ENCODE measurements at places on chromosomes 7 and 10.

- DNase-seq = no peak
These were observed 119.0 kb downstream of the PTPN20 start for GRCh38 chr10:47030191-47030703.

GRCh38 chr7:141557360-141557759, 6.2 kb downstream of the AGK start:
- DNase-seq = no peak

DNA sequence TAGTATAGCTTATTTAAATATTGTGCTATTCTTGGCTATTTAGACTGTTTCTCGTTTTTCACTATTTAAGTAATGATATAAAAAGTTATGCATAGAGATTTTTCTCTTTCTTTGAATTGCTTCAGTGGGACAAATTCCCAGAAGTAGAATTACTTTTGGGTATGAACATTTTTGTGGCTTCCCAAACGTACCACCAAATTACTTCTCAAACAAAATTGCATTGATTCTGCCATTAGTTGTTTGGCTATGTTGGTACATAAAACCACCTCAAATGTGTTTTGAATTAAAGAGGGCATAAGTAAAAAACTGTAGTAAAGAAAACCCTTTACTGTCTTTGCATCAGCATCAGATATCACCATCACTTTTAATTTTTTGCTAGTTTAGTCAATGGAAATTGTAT, 31.0 kb downstream of the AKR1B1 start:
- no peak for DNase-seq

DNA sequence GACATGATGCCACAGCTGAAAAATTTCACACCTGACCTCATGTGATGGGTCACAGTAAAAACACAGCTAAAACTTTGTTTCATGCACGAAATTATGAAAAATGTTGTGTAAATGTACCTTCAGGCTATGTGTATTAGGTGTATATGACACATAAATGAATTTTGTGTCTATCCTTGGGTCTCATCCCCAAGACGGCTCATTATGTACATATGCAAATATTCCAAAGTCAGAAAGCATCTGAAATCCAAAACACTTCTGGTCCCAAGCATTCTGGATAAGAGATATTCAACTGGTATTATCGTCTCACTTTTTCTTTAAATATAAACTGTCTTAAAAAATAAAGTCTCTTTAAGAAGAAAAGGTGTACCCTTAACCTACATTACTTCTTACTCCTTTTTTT, 145.4 kb downstream of the ATXN7L1 start:
- no peak for DNase-seq

GRCh38 chr10:48923748-48924147, 15.9 kb downstream of the LRRC18 start:
- DNase-seq = no peak

- DNase-seq = no peak
These were observed 21.3 kb downstream of the CALML3 start for GRCh38 chr10:5545778-5546710.

GRCh38 chr7:145696071-145696470, 420.5 kb upstream of the CNTNAP2 start:
- DNase-seq = no peak

DNA sequence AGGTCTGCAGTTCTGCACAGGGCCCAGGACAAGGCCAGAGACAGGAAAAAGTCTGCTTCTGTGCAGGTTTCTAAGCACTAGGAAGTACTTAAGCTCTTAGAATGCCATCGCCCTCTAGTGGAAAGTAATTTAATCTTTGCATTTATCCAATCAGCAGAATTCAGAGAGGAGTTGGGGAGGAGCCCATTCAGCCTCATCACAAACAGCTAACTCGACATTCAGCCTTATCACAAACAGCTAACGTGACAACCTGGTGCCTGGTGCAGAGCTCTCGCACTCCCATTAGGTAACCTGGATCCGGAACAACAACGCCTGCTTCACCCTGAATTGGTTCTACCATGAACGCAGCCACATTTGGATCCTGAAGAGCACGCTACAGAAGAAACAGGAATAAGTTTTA, 15.2 kb downstream of the OAT start:
- peak; percentile 65 for DNase-seq

- DNase-seq = no peak
These were observed 456.2 kb downstream of the REEP3 start for GRCh38 chr10:63977329-63977923.

DNA sequence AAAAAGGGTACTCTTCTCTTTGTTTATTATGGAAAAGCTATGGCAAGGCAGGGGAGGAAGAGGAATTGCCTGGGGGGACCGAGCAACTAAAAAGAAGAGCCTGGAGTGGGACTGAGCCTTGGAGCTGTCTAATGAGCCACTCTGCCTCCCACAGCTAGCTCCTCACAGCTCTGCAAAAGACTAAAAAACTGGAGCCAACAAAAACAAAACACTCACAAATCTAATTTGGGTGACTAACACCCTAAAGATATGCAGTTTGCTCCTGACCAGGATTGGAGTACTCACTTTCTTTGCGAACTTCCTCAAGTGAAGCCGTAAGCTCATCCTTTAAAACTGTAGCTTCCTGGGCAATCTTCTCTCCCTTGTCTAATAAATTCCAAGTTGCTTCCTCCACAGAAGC, 89.4 kb downstream of the CTNNA3 start:
- no peak for DNase-seq

DNA sequence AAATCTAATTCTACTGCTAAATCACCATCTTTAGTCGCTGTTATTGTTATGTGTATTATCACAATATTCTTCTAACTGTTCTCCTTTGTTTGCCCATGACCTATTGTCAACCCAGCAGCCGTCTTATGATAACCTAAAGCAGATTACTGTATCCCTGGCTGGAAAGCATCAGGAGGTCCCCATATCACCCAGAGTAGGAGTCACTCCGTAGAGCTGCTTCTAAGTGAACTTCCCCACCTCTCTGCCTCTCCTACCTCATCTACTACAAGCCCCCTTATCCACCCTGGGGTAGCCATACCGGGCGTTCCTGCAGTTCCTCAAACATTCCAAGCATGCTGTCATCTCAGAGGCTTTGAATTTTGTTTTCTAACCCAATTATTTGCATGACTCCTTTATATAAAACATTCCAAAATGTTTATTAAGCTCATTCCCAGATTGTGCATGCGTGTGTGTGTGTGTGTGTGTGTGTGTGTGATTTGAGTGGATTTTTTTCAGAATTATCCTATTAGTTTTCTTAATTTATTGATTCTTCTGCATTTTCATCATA, 39.7 kb downstream of the POU6F2 start:
- no peak for DNase-seq

DNA sequence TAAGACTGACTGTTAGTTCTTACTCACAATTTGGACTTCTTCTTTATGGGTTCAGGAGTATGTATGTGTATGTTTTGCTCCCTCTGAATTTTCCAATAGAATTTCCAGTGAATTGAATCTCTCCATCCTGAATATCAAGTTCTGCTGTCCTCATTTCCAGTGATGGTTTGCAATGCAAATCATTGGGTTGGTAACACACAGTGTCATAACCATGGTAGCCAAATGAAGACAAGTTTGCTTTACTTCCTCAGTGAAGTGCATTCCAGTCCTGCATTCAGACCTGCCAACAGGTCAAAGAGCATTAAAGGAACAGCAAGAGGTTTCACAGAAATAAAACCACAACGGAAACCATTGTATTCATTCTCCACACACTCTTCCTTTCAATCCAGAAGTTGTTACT, 15.2 kb downstream of the ITPRID1 start:
- no peak for DNase-seq

GRCh38 chr7:157278791-157279724, 57.7 kb upstream of the DNAJB6 start:
- DNase-seq = no peak

DNA sequence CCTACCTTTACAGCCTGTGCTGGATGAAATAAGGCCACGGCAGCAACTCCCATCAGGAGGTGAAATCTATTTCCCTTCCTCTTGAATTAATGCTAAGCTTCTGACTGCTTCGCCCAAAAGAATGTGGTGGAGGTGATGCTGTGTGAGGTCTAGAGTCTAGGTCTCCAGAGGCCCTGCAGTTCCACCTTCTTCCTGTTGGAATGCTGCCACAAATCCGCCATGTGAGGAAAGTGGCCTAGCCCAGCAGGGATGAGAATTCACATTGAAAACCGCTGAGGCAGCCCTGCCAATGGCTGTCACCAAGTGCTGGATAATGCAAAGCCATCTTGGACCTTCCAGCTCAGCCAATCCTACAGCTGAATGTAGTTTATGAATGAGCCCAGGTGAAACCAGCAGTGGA, 28.0 kb downstream of the RHOBTB1 start:
- no peak for DNase-seq

- no peak for DNase-seq
These were observed 248.8 kb upstream of the PTN start for GRCh38 chr7:137592232-137592896.

DNA sequence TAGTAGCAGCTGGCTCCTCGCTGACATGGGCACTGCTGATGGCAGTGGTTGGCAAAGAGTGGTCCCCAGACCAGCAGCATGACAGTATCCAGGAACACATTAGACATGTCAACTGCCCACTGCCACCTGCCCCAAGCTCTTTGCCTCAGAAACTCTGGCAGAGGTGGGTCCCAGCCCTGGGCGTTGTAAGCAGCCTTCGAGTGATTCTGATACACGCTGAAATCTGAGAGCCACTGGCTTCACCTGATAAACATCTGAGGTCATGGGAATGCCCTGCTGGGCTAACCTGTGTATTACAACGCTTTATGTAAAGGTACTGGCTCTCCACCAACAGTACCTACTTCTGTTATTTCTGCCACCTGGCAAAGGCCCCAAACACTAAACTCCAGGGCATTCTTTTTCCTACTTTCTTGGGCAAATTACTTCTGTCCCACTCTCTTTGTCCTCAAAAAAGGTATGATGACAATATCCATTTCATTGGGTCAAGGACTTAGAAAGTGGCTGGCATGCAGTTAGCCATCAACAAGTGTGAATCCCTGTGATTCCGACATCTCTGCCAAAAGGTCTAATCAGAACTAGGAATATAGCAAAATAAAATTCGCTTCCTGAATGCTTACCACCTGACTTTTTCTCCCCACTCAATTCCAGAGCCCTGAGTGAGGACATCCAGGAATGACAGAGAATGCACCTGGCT, 9.2 kb downstream of the SGMS1 start:
- DNase-seq = no peak

DNA sequence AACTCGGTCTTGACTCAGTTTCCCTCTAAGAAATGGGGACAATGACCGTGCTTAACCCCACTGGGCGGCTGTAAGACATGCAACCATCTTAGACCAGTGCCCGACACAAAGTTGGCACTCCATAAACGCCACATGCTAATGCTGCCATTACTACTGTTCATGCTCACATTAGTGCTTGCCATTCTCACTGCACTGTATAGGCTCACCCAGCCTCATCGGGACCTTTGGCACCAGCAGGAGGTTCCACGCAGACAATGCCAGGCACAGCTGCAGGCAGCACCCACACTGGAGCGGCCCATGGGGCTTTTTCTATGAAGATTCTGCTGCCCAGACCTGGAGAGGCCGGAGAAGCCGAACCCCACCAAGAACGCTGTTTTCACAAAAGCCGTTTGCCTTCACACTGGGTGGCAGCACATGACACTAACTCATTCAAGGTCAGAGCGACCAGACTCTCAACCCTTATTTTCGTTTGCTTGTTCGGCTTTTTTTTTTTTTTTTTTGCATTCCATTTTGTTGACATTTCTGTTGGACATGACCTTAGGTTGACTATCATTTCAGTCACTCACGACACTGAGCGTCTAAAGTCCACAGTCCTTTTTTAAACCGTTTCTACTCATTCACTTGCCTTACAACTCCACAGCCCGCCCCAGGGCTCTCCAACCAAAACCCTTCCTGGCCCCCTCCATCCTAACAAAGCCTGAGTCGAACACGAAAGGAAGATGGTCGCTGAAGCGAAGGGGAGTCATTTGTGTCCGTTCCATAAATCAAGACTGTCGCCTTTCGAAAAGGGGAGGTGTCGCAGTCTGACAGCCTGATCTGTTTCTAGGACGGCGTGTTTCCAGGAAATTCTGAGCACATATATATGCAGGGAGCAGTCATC, 124.4 kb upstream of the RNF32 start:
- no peak for DNase-seq

DNA sequence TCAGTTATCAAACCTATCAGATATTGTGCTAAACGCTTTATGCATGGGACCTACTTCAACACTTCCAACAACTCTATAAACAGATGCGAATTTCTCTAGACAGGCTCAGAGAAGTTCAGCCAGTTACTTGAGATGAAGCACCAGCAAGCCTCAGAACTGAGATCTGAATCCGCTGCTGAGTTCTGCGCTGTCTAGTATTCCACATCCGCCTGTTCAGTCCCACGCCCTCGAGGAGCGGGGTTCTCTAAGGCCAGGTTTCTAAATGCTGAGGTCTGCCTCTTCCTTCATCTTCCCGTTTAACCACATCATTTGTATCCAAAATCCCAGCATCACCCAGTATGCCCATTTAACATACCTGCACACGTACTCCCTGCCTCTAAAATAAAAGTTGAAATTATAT, 297.8 kb upstream of the ZNF32 start:
- no peak for DNase-seq

DNA sequence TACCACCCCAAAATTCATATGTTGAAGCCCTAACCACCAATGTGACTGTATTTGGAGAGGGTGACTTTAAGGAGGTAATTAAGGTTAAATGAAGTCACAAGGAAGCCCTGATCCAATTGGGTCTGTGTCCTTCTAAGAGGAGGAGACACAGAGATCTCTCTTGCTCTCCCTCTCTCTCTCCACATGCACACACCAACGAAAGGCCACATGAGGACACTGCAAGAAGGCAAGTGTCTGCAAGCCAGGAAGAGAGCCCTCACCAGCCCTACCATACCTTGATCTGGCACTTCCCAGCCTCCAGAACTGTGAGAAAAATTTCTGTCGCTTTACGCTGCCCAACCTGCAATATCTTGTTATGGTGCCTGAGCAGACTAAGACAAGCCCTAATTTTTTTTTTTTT, 56.0 kb upstream of the NEBL start:
- no peak for DNase-seq

GRCh38 chr10:35635576-35635975, 6.5 kb downstream of the FZD8 start:
- DNase-seq = peak; percentile 58

Measured in CD4-positive, alpha-beta T cell treated with Interleukin-6 at 100 ng/mL for 8 hours (primary cell).